ENCODE measurements at places on chromosomes 11 and 22.

DNA sequence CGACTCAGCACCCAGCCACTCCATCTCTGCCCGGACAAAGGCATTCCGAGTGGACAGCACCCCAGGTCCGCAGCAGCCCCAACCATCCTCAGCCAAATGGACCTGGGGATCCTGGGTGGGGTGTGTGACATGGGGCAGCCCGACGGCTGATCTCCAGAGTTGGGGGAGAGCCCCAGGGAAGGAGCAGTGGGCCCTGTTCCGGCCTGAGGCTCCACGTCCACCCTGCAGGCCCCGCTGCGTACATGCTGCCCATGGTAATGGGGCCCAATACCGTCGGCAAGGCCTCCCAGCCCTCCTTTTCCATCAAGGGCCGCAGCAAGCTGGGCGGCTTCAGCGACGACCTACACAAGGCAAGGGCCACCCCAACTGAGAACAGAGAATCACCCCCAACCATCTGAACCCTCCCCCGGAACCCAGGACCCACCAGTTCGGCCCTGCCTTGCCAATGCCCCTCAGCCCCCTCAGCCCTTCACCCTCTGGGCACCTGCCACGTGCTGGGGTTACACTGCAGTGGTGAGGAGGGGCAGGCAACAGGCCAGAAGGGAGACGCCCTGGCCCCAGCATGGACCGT lies 5.4 kb downstream of the SCGB1C1 start:
- peak; percentile 2 for DNase-seq

GRCh38 chr11:93160808-93161207 lies 37.0 kb downstream of the SLC36A4 start:
- DNase-seq: no peak

GRCh38 chr11:74949753-74950137 lies 679 bp downstream of the SPCS2 start:
- DNase-seq: no peak

DNA sequence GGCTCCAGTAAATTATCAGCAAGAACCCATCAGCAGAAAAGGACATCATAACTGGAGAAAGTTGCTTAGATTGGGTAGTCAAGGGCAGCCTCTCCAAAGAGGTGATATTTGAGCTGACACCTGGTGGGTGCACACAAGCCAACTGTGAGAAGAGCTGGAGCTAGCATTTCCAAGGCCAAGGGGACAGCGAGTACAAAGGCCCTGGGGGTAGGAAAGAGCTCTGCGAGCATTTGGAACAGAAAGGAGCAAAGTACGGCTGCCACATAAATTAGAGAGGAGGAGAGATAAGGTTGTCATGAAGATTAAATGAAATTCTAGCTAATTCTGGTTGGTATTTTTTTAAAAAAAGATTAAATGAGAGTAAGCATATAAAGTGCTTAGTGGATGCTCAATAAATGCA lies 21.7 kb upstream of the SMCO4 start:
- DNase-seq: no peak

DNA sequence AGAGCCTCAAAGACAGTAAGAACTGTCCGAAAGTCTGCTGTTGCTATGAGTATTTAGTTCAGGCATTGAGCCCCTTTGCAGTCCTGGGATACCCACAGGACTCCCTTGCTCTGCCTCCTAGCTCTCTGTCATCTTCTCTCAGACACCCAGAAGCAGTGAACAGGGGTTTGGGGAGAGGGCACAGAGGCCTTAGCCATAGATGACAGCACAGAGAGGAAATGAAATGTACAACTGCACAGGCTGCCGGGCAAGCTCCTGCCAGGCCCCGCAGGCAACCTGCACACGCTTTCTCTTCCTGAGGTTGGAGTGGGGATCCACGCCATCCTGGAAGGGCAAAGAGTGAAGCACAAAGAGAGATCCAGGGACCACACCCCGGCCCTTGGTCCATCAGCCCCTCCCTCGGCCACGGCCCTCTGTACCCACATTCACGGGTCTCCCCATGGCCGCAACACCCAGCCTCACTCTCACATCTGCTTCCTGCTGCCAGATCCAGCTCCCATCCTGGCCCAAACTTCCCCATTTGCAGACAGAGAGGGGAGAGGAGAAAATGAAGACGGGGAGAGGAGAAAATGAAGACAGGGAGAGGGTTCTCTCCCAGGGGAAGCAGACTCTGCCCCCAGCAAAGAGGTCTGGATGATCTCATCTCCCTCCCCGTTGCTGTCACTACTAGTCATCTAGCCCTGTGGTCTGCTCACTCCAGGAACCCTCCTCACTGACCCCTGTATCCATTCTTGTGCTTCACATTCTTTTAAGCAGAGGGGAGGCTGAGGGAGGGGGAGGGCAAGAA lies 40.7 kb downstream of the CD6 start:
- no peak for DNase-seq

GRCh38 chr11:18011633-18012032 lies 1.2 kb downstream of the SERGEF start:
- DNase-seq: no peak

DNA sequence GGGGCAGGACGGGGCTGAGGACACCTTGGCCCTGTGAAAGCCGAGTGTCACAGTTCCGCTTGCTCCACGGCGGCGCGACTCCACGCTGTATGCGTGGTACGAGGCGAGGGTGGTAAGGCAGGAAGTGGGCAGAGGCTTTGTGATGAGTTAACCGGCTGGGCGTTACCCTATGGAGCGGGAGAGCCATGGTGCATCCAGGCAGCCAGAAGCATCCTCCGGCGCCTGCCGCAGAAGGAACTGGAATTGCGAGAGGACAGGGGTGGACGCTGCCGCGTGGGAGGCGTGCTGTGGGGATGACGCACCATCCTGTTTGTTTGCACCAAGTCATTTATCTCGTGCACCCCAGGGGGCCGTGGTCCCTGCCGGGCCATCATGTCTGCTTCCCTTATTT lies 643.9 kb downstream of the BRD1 start:
- no peak for DNase-seq

DNA sequence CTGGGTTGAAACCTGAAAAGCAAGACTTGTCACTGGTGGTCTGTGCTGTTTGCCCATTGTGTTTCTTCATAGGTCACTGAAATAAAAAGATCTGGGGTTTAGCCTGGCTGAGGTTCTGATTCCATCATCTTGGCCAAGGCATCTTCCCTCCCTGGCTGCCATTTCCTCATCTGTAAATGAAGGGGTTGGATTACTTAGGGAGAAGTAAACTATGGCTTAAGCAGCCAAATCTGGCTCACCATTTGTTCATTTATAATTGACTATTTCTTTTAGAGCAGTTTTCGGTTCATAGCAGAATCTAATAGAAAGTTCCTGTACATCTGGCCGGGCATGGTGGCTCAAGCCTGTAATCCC lies 52.3 kb upstream of the YWHAH start:
- no peak for DNase-seq

DNA sequence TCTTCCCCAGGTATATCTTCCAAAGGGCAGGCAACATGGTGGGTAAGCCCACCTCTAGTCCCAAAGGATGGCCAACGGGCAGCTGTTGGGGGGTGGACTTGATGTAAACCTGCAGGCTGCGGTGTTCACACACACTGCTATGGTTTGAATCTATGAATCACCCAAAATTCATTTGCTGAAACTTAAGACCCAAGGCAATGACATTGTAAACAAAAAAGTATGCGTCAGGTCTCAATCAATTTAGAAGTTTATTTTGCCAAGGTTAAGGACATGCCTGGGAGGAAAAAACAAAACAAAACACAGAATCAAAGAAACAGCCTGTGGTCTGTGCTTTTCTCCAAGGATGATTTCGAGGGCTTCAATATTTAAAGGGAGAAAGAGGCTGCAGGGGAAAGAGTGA lies 18.3 kb downstream of the RCN1 start:
- DNase-seq: no peak

DNA sequence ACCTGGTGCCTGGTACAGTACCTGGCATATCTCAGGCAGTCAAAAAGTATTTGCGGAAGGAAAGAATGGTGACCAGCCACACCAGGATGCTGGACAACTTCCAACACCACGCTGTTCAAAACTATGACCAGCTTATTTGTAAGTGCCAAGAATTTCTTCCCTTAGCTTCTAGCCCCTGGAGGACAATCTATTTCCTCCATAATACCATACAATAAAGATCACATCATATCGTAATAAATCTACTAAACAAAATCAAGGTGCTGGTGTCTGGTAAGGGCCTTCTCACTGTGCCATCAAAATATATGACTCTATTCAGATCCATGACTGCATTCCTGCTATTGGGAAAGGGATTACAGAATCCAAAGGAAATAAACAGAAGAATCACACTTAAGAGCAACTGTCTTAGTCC lies 51.5 kb downstream of the ALG9 start:
- DNase-seq: no peak

GRCh38 chr11:60336767-60337391 lies 9.8 kb downstream of the MS4A6E start:
- DNase-seq: no peak

GRCh38 chr22:30074994-30075393 lies 5.3 kb upstream of the HORMAD2 start:
- DNase-seq: no peak

DNA sequence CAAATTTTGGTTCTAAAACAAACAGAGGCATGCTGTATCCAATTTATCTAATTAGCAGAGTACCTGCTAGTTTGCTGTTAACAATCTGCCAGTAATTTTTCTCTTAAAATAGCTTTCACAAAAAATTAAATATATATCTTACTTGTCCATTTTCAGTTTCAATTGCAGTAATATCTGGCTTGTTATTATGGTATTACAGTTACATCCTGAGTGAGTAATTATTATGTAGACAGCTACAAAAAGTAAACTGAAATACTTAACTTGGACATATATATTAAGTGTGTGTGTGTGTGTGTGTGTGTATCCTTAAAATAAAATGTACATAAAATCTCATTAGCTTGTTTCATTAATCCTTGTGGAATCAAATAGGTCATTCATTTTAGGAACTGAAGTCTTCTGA lies 148.7 kb downstream of the LUZP2 start:
- DNase-seq: no peak

DNA sequence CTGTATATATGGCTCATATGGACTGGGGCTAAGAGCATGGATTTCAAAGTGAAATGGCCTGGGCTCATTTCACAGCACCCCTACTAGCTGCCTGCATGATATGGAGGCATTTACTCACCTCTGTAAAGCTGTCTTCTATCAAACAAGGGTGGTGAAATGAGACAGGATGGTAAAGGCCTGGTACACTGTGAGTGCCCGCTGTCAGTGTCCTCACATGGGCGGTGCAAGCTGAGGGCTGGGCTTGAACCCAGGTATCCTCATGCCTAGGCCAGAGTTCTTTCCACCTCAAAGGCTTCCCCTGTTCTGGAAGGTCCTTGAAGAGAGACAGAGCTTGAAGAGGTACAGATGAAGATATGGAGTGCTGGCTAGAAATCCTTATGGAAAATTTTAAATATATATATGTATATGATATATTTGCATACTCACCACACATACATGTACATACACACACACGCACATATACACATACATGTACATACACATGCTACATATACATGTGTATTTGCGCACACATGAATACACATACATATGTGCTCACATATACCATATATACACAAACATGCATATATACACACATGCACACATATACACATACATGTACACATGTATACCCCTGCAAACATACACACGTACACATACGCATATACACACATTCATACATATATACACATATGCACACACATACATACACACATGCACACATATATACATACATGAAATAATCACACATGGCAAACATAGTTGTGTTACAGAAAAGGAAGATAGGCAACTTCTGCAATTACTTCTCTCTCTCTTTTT lies 44.7 kb downstream of the MICAL2 start:
- no peak for DNase-seq

GRCh38 chr11:75492181-75492820 lies 33.4 kb downstream of the GDPD5 start:
- DNase-seq: peak; percentile 57

DNA sequence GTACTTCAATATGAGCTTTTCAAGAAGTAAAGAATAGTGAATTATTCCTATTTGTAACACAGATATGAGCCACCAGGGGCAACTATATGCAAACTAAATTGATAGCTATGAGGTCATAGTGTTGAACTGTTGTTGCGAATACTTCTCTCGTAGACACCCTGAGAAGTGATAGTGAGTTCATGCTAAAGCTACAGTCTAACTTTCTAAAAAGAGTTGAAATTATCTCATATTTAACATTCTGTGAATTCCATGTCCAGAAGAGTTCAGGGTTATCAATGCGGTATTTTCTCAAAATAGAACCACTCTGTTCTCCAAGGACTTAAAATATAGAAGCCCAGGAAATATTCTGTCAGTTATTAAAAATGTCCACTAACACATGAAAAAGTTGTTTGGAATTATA lies 185.4 kb downstream of the AASDHPPT start:
- no peak for DNase-seq

GRCh38 chr11:34748036-34748435 lies 127.1 kb downstream of the EHF start:
- DNase-seq: no peak

- DNase-seq: no peak
These were observed 18.7 kb downstream of the CRELD2 start for GRCh38 chr22:49936973-49937757.

DNA sequence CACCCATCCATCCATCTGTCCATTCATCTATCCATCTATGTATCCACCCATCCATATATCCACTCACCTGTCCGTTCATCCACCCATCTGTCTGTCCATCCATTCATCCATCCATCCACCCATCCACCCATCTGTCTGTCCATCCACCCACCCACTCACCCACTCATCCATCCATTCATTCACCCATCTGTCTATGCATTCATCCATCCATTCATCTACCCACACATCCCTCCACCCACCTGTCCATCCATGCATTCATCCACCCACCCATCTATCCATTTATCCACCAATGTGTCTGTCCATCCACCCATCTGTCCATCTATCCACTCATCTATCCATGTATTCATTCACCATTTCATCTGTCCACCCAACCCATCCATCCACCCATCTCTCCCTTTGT lies 33.3 kb downstream of the NADSYN1 start:
- no peak for DNase-seq

DNA sequence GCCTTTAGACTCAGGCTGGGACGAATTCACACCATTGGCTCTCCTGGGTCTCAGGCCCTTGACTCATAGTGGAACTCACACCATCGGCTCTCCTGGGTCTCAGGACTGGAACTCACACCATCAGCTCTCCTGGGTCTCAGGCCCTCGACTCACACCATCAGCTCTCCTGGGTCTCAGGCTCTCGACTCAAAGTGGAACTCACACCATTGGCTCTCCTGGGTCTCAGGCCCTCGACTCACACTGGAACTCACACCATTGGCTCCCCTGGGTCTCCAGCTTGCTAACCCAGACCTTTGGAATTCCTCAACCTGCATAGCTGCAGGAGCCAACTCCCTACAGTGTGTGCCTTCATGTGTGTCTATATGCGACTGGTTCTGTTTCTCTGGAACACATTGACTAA lies 56.7 kb downstream of the SHISAL1 start:
- peak; percentile 6 for DNase-seq

GRCh38 chr22:48101704-48102103 lies 1339.3 kb downstream of the TBC1D22A start:
- no peak for DNase-seq

Data from stimulated activated CD4-positive, alpha-beta T cell treated with anti-CD3 and anti-CD28 coated beads, Interleukin-2, amount 100 ng/mL, for 24 hours (primary cell).